ENCODE measurements at places on chromosomes 13 and 19. TPM values are rescaled to one million over a fixed set of nuclear protein-coding genes. Genes with fewer than 3 reads are reported as not detected.

Gene GRIN2D
- 0.12 TPM for total RNA-seq

Gene FREM2
- total RNA-seq, result not detected

Gene CLN5
- total RNA-seq, result 27.3 TPM

Gene KIR3DL3
- total RNA-seq, result not detected

Gene RASAL3
- total RNA-seq, result 0.06 TPM

Gene C19orf67
- total RNA-seq, result not detected

Gene CLEC17A
- total RNA-seq, result 0.06 TPM

Gene CEACAM3
- total RNA-seq, result not detected

Gene DIRAS1
- 0.66 TPM for total RNA-seq

Gene KLK12
- not detected for total RNA-seq

Gene SLC25A41
- not detected for total RNA-seq

Gene DHX34
- 5.4 TPM for total RNA-seq

Gene TEX29
- 0.12 TPM for total RNA-seq

Gene ZNF567
- 4.0 TPM for total RNA-seq

Gene KIR3DL1
- total RNA-seq, result not detected

Gene IRGC
- not detected for total RNA-seq

Gene LRG1
- not detected for total RNA-seq

Gene ZIM2
- total RNA-seq, result 0.26 TPM

Gene MUC16
- not detected for total RNA-seq

Gene RASA3
- 43.5 TPM for total RNA-seq

Gene CCL25
- not detected for total RNA-seq

Measured in aortic smooth muscle cell (primary cell).